Stimulated activated CD4-positive, alpha-beta T cell treated with anti-CD3 and anti-CD28 coated beads, Interleukin-4, amount 100 ng/mL, for 4 hours (primary cell): ENCODE measurements at places on chromosomes 3 and 15.

GRCh38 chr15:35058534-35059054, 26.5 kb downstream of the NANOGP8 start:
- no peak for DNase-seq

DNA sequence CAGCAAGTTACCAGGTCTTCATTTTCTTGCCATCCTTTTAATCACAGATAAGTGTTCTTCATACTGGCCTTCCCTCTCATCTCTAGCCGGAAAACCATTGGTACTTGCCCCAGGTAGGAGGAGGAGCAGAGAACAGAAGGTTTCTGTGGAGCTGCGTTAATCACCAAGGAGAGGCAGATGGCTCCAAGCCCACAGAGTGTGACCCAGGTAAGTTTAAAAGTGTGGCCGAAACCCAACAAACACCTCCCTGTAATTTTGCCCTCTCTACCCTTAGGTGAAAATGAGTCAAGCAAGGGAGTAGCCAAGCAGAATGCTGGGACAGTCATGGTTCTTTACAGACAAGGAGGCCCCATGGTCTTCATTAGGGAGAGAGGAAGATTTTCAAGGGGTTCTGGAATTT, 37.3 kb downstream of the NFKBIZ start:
- no peak for DNase-seq

DNA sequence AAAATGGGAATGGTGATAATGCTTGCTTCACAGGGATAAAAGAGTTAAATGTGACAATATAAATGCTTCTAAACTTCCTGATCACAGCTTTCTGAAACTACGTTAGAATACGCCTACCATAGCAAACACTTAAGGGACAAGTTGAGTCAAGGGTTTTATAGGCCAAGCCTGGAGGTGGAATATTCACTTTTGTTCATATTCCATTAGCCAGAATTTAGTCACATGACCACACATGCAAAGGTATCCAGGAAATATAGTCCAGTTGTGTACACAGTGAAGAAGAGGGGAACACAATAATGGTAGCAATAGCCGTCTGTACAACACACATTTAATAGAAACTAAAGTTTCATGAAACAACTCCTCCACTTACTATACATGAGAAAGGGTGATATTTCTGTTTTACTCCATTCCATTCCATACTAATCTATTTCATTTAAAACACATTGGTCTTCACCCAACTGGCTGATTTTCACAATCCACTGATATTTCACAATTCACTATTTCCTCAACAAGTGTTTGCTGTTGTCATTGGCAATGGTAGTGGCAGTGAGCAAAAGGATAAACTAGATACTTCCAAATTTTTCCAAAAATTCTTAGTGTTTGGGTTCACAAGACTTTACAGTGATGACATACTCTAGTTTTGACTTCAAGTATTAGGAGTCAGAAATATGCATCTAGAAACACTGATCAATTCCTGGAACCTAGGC, 270.9 kb downstream of the ERC2 start:
- DNase-seq = no peak

- DNase-seq = no peak
These were observed 286.0 kb upstream of the ZPLD1 start for GRCh38 chr3:102148598-102149337.

- DNase-seq = no peak
These were observed 11.6 kb upstream of the DPH6 start for GRCh38 chr15:35557544-35557943.

GRCh38 chr3:184635126-184635525, 73.5 kb downstream of the EPHB3 start:
- DNase-seq = no peak

- DNase-seq = no peak
These were observed 106.2 kb upstream of the CHMP2B start for GRCh38 chr3:87120881-87121280.

DNA sequence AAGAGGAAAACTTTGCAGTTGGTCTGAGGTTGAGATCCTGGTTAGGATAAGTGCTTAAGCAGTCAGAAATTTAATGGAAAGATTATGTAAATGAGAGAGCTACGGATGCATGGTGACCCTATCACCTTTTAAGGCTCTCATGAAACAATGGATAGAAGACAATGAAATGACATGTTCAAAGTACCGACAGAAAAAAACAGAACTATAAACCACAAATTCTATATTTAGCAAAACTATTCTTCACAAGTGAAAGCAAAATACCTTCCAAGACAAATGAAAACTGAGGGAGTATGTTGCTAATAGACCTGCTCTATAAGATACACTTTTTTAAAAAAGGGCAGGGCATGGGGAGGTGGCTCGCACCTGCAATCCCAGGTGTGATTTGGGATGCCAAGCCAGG, 32.2 kb downstream of the DNAAF4 start:
- no peak for DNase-seq

DNA sequence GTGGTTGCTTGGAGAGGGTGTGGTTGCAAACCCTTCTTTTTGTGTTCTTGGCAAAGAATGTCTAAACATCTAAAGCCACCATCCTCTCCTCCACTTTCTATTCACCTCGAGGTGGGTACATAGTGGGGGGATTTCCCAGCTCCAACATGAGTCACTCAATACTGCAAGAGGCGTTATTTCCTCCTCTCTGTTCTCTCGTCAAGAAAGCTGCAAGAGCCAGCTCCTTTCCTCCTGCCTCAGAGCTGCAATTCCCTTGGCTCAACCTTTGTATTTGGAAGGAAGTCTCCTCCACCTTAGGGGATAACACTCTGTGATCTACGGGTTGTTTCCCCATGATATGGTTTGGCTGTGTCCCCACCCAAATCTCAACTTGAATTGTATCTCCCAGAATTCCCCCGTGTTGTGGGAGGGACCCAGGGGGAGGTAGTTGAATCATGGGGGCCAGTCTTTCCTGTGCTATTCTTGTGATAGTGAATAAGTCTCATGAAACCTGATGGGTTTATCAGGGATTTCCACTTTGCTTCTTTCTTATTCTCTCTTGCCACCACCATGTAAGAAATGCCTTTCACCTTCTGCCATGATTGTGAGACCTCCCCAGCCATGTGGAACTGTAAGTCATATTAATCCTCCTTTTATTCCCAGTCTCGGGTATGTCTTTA, 138.4 kb downstream of the PLCL2 start:
- DNase-seq = peak; percentile 70

GRCh38 chr3:133455960-133456359, 56.1 kb downstream of the BFSP2 start:
- no peak for DNase-seq
